ENCODE measurements at places on chromosomes 16 and 17. TPM values are rescaled to one million over a fixed set of nuclear protein-coding genes. Genes with fewer than 3 reads are reported as not detected.

Gene GNGT2
- total RNA-seq = 1.5 TPM

Gene DCTN5
- 75.2 TPM for total RNA-seq

Gene ZG16B
- 0.54 TPM for total RNA-seq

Gene TPSG1
- total RNA-seq = not detected

Gene GALNS
- total RNA-seq = 46.0 TPM

Gene TBC1D3G
- total RNA-seq = not detected

Gene CXCL16
- total RNA-seq = 20.8 TPM

Gene KRTAP16-1
- not detected for total RNA-seq

Gene CSH1
- not detected for total RNA-seq

Gene PYDC1
- total RNA-seq = not detected

Gene FNDC8
- total RNA-seq = 0.11 TPM

Gene KRT16
- 0.38 TPM for total RNA-seq

Gene PIK3R6
- total RNA-seq = 0.07 TPM

Gene CACNG5
- not detected for total RNA-seq

Gene UMOD
- total RNA-seq = not detected

Gene PPL
- 4.8 TPM for total RNA-seq

Gene ASIC2
- total RNA-seq = 2.0 TPM

Gene KRTAP17-1
- not detected for total RNA-seq

Gene DPEP2NB
- total RNA-seq = not detected

Gene TAF1C
- 30.2 TPM for total RNA-seq

Gene CACNG1
- 0.37 TPM for total RNA-seq

Gene ERN2
- 0.20 TPM for total RNA-seq

Gene TMC5
- total RNA-seq = 6.3 TPM

Gene TBKBP1
- 6.4 TPM for total RNA-seq

Gene SPNS2
- 9.5 TPM for total RNA-seq

Gene YBX2
- 0.47 TPM for total RNA-seq

Gene ACSM2B
- not detected for total RNA-seq

Gene ZNF469
- total RNA-seq = 14.1 TPM

Gene DPEP3
- not detected for total RNA-seq

Gene CDH11
- total RNA-seq = 0.49 TPM

Gene VAT1
- 231 TPM for total RNA-seq

Gene GPT2
- 7.2 TPM for total RNA-seq

Gene LDHD
- total RNA-seq = 0.34 TPM

Gene EFCAB5
- 0.39 TPM for total RNA-seq

Gene CFAP119
- total RNA-seq = 8.6 TPM

Gene RAB26
- total RNA-seq = 4.2 TPM

Gene BEAN1
- total RNA-seq = 3.8 TPM

Gene MAP1LC3B
- 78.5 TPM for total RNA-seq

Gene SGSH
- 13.3 TPM for total RNA-seq

Gene TBC1D26
- not detected for total RNA-seq

Gene BRIP1
- 3.7 TPM for total RNA-seq

Gene HSD11B2
- total RNA-seq = 1.7 TPM

Gene CCL14
- total RNA-seq = not detected

Gene KRT31
- total RNA-seq = not detected

Gene FGF11
- 1.0 TPM for total RNA-seq

Gene CNTROB
- 35.7 TPM for total RNA-seq

Gene C17orf78
- total RNA-seq = not detected

Gene UBTF
- total RNA-seq = 103 TPM

Gene CARD14
- 0.78 TPM for total RNA-seq

Gene PPP1R27
- not detected for total RNA-seq

Gene MYH1
- not detected for total RNA-seq

Gene LAT
- 5.5 TPM for total RNA-seq

Gene RCVRN
- total RNA-seq = not detected

Gene KRT12
- not detected for total RNA-seq

Gene GAST
- total RNA-seq = not detected

Gene ABCA8
- 0.40 TPM for total RNA-seq

Gene ICAM2
- total RNA-seq = not detected
